ENCODE measurements at places on chromosomes 12 and 14.

- no peak for DNase-seq
Measured at GRCh38 chr14:79568594-79568993, 642.7 kb downstream of the DIO2 start.

DNA sequence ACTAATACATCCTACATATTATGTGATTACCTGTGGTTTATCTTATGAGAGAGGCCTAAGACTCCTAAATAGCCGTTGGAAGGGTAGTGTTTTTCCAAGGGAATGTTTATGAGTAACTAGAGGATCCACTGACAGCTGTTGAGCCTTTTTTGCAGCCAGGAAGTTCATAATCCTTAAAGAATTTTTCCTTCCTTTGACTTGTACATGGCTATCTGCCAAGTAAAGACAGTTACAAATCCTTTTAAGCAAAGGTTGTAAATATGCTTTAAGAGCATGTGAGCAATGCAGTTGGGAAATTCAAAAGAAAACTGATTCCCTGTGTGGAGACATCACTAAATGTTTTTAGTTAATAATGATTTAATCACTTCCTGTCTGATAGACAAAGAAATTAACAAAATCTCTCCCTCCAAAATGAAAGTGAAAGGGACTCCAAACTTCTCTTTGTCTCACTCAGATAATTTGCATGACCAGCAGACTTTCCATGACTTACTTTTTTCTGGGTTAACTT, 333.8 kb downstream of the PDZRN4 start:
- peak; percentile 68 for DNase-seq

GRCh38 chr12:116874324-116874995, 6.8 kb downstream of the HRK start:
- DNase-seq: no peak

DNA sequence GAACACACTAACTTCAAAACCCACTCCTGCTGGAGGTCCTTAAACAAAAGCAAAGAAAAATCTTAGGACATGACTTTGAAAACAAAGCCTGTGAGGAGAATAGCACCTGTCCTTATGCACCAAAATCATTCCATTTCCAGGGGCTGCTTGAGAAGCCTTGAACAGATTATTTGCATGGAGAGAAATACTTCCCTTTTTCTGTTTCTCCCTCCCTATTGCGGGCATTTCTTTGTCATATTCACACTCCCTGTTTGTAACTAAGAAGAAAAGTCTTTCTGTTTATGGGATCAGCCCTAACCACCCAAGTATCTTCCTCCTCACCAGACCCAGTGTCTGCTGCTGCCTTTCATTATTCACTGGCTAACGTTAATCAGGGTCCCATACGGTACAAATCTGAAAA, 218.8 kb downstream of the DPF3 start:
- DNase-seq: no peak

- DNase-seq: no peak
Measured at GRCh38 chr12:75207338-75208083, 2.1 kb downstream of the KCNC2 start.

DNA sequence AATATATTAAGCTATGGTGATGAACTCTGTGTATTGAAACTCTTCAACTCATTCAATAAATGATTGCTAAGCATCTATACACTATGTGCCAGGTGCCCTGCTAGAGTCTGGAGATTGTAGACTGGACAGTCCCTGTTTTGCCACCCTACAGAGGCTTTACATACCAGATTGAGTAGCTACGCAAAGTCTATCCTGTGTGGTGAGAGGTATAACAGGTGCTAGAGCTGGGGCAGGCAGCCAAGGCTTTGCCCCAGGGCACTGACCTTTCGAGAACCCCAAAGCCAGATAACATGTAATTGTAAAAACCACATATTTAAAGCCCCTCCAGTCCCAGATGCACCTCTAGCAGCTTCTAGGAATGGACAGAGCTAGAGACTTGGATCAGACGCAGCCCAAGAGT, 52.8 kb downstream of the PPM1H start:
- no peak for DNase-seq

DNA sequence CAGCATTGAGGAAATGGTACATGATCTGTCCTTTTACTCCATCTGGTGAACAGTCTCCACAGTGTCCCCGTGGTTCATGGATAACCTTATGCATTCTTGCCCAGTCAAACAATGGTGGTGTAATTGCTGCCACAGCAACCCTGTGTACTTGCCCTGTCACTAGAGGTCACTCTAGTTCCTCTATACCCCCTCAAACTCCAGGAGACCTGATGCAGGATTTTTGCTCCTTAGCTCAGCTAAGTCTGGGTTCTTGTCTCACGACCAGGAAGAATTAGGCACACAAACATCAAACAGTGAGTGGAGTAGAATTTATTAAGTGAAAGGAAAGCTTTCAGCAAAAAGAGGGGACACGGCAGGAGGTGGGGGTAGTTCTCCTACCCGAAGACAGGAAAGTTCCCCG, 24.7 kb upstream of the EEA1 start:
- DNase-seq: peak; percentile 22

GRCh38 chr12:94299846-94300245, 151.5 kb downstream of the PLXNC1 start:
- no peak for DNase-seq

DNA sequence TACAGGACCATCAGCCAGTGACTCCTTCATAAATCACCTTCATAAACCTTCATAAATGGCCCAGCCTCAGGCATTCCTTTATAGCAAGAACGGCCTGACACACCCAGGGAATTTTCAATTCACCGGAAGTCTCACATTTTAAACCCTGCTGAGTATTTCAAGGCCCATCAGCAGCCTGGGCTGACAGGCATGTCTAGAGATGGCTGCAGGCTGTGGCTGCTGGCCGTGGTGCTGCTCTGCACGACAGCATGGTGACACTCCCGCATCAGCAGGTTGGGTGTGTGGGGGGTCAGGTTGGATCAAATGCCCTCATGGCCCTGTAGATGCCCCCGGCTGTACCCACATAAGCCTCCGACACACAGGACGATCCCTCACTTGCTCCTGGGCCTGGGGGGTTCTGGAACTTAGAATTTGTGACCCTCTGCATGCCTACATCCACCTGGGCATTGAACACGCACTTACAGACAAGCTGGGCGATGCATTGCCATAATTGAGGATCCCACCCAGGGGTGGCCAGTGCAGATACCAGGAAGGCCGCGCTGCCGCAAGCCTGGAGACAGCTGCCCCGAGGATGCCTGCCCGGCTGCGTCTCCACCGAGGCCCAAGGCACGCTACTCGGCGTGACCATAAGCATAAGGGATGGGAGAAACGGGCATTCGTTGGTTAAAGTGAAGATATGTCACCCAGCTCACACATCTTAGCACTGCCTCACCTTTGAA, 124.3 kb downstream of the PIWIL1 start:
- no peak for DNase-seq

GRCh38 chr12:109817627-109818231, 15.5 kb downstream of the TRPV4 start:
- DNase-seq: no peak

GRCh38 chr12:96883571-96883970, 23.5 kb upstream of the NEDD1 start:
- DNase-seq: no peak

GRCh38 chr12:46811185-46811584, 14.6 kb downstream of the SLC38A4 start:
- no peak for DNase-seq

- DNase-seq: no peak
Measured at GRCh38 chr14:37090026-37090425, 82.4 kb downstream of the SLC25A21 start.

DNA sequence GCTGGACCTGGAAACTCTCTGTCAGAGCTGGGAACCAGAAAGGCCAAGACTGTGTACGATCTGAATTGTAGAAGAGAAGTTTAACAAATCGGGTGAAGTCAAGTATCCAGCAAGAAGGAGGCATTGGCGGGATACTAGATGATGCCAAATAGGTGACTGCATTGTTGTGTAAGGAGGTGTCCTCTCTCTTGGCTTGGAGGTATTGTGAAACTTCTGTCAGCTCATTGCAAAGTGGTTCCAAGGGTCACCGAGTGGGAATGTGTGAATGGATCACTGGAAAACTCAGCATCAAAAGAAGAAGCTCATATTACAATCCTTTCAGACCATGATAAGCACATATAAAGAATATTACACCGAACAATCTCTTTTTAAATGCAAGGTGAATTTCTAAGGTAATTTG, 11.7 kb downstream of the NAV3 start:
- DNase-seq: no peak

DNA sequence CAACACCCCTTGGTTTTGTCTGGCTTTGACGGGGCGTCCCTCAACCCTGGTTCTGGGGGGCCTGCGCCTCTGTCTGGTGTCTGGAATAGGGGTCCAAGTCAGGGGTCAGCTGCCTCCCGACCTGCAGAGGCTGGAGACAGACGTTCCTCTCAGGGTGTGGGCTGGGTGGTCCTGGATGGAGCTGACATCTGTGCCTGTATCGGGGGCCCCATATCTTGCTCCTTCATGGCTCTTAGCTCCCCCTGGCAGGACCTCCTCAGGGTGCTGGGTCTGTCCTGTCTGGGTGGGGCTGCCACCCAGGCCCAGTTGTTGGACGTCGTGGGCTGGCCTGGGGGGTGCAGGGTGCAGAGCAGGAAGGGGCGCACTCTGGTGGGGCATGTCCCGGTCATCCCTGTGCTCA, 374.8 kb downstream of the TMEM121 start:
- no peak for DNase-seq

- DNase-seq: no peak
Measured at GRCh38 chr14:35695647-35696046, 113.4 kb downstream of the RALGAPA1 start.

DNA sequence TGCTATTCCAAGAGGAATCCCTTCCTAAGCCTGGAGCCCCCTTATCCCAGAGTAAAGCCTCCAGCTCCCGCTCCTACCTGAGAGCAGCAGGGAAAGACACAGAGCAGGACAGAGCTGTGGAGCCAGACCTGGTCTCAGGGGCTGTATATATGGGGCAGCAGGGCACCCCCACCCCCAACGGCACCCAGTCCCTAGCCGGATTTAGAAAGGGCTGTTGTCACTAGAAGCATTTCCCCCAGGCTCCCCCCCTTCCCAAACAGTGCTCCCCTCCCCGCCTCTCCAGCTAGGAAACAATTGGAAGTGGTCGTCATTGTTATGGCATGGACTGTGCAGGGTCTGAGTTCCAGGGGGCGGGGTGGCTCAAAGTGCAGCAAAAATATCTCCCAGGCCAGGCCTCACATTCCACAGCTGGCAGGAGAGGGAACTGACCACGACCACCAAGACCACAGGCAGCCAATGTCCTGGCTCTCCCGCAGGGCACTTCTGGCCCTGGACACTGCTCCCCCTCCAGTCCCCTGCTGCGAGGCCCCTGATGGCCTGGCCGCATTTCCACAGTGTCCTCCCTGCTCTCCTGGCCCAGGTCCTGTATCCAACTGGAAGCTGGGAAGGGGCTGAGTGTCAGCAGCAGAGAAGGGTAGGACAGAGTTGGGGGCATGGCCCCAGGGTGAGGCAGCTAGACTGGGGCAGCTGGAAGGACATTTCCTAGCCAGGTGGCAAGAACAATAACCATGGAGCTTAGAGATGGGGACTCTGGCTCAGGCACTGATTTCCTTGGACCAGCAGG, at the start of gene MYH7:
Gene MYH7, minus strand, starts transcription at position 118 of the 784 bp plus-strand sequence. CDS start 1,928 bp downstream, outside the sequence.
- no peak for DNase-seq

- no peak for DNase-seq
Measured at GRCh38 chr14:74627076-74627475, 15.0 kb upstream of the LTBP2 start.

GRCh38 chr14:73824127-73824526, 27.5 kb upstream of the PTGR2 start:
- no peak for DNase-seq

DNA sequence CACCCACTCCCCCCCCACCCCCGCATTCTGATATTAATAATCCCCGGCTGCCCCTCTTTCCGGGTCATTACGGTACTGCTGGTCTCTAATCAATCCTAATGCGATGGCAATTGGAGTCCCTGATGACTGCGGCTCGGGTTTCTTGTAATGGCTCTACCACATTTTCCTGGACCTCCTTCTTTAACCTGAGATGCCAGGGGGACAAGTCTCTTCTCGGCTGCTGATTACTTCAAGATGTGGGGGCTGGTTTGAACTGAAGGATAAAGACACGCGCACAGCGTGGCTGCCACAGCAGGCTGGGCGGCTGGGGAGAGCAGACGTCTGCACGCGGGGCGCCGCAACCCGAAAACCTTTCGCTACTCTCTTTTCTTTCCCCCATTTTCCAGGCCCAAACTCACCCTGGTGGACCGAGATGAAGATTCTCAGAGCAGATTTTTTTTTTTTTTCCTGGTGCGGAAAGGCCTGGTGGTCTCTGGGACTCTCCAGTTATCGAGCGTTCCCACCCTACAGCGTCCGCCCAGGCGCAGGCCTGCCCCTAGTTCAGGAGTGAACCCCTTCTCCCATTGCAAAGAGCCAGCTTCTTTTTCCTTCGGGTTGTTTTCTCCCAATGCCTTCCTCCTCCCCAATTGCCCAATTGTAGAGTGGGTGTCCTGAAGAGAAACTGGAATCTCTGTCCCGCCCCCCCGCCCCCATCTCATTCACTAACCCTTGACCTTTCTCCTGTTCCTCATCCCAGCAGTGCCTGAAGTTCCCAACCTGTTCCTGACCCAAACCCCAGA, 6.0 kb upstream of the SIX1 start:
- no peak for DNase-seq

DNA sequence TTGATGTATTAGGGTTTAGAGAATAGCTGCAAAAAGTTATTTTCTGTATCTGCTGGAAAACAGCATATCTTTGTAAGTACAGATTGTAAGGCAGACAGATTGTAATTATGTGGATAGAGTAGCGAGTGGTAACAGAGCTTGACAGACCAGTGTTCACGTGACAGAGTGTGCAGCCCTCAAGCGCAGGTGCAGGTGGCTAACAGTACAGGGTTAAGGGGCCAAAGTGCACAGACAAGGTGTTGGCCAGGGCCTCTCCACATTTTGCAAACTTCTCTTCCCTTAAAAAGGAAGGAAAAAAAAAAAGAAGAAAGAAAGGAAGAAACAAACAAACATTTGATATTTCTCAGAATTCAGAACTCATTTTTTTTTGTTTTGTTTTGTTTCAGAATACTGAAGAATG, 25.2 kb upstream of the KLHL42 start:
- no peak for DNase-seq

Measured in ACHN (cell line).